ENCODE measurements at places on chromosomes 5 and 9. TPM values are rescaled to one million over a fixed set of nuclear protein-coding genes. Genes with fewer than 3 reads are reported as not detected.

DNA sequence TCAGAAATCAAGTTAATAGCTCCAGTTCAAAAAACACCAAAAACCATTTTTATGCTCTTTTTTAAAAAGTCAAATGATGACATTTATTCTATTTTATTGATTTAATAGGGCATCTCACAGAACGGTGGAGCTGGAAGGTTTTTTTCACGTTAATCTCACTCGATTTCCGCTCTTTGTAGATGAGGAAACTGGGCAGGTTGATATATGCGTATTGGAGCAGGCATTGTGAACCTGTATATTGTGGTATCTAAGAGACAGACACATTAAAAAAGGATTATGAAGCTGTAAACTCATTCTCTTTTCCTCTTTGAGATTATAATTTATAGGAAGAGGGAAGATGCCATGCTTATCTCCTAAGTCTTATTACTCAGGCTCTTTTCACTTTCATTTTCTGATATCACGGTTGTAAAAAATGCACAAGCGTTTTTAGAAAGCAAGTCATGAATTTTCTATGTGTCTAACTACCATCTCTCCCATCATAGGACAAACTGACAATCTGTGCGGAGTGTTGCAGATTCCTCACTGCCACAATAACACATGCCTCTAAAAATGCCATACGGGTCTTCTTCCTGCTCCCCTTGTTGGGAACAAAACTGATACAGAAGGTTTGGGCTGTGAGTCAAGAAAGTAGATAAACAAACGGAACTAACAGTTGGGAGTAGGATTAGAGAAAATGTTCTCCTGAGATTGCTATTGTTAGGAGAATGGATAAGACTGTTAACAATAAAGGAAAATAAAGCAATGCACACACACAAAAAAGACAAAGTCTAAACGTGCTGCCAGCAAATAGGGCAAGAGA is 1997.7 kb downstream of the MAT2B start:
- DNase-seq, result no peak

- peak; percentile 77 for DNase-seq
Observed at GRCh38 chr5:134511796-134512660, 13.4 kb upstream of the JADE2 start.

Gene ZNF462
- total RNA-seq, result 41.6 TPM

Gene CARD6
- 1.9 TPM for total RNA-seq

GRCh38 chr9:112075009-112075378 is 100.1 kb downstream of the SUSD1 start:
- DNase-seq, result no peak

DNA sequence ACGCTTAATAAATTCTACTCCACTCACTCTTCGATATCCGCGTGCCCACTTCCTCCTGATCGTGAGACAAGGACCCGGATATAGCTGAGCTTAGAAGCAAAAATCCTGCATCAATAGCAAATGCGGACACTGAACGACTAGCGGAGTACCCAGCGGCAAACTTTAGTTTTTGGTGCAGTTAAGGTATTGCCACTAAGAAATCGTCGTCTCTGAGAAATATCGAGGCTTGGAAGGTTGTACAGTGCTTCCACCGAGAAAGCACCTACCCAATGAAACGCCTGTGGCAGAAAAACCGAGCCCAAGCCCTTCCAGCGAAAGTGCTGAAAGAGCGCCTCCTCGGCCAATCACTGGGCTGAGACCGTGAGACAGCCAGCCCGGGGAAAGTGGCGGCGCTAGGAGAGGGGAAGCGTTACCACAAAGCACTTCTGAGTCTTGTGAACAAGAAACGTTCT is 32.2 kb downstream of the ANXA2R start:
- DNase-seq, result peak; percentile 79

Gene PAPPA
- total RNA-seq, result 1.6 TPM

Gene PFN3
- not detected for total RNA-seq

- DNase-seq, result no peak
Observed at GRCh38 chr5:143842920-143843319, 31.0 kb downstream of the HMHB1 start.

GRCh38 chr5:52996979-52997378 is 7.8 kb downstream of the ITGA2 start:
- no peak for DNase-seq

DNA sequence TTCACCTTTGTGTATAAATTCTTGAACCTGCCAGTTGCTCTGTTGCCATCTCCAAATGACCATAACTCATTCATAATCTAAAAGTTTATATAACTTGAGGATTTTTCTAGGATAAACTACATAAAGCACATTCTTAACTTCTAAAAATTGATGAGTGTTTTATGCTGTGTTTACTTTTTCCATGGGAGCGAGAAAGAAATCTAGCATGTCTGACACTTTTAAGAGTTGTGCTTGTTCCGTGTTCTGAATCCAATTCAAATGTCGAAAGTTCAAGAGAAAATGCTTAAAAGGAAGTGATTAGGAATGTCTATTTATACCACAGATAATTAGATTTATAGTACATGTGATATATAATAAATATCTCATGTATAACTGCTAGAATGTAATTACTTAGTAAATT is 154.4 kb downstream of the DEPDC1B start:
- no peak for DNase-seq

DNA sequence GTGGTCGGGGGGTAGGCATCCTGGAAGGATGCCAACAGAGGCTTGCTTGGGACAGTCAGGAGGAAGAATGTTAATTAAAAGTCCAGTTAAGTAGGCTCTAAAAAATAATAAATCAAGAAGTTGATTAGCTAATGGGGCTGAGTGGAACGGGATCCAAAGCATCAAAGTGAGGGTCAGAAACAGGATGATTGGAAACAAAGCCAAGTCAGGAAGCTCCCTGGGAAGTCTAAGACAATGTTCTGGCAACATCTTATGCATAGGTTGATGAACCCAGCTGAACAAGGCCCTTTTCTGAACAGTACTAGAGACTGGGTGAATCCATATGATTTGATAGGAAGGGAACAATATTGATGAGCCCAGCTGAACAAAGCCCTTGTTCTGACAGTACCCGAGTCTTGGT is 50.2 kb upstream of the STARD4 start:
- DNase-seq, result no peak

GRCh38 chr5:155125551-155126095 is 112.1 kb downstream of the KIF4B start:
- DNase-seq, result no peak

DNA sequence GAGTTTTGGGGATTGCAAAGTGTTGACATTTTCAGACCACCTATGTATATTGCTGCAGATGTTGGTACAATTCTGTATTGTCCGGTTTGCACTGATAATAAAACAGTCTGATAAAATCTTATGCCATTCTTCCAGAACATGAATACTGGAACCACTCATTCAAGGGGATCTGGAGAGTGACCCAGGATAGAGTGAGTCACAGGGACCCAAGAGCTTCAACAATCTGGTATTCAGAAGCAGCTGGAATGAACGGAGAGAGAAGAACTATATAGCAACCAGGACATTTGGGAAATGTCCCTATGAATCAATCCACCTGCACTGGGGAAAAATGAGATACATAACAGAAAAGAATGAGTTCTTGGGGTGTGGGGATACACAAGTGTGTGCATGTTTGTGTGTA is 73.3 kb downstream of the SH3TC2 start:
- no peak for DNase-seq

Gene SEMA5A
- total RNA-seq, result 33.8 TPM

GRCh38 chr9:1957856-1958255 is 57.3 kb upstream of the SMARCA2 start:
- DNase-seq, result no peak

GRCh38 chr9:16309082-16309468 is 561.4 kb downstream of the BNC2 start:
- no peak for DNase-seq

- DNase-seq, result no peak
Observed at GRCh38 chr5:67085616-67086015, 111.0 kb downstream of the CD180 start.

Gene LECT2
- not detected for total RNA-seq

Gene FOXD4
- total RNA-seq, result 0.39 TPM

DNA sequence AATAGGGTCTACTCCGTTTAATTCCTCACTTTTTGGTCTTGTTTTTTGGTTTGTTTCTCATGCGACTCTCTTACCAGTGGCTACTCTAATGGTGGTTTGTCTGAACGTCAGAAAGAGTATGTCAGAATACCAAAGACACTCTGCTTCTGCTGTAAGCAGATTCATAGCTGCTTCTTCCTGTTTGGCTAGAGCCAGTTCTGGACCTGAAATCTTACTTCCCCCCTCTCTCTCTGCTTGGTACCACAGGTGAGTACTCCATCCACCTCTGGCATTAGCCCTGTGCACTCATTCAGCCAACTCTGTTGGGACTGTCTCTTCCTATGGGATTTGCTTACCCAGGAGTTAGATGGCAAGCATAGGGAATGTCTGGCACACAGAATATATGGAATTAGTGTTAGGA is 6.6 kb downstream of the ZCCHC7 start:
- no peak for DNase-seq

DNA sequence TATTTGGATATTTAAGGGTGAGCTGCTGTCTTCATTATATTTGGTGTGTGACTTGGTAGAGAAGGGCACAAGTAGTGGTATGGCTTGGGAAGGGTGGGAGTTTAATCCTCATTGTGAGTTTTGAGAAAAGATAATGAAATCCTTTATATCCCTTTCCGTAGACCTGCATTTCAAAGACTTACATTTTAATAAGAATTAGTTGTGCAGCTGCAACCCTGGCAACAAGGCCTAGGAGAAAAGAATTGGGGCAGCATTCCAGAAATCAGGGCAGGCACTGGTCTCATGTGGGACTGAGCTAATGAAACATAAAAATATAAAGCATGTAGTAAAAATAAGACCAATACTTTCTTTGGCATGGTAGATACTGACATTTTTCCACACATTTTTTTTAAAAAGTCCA is 60.5 kb downstream of the CDC42SE2 start:
- DNase-seq, result no peak

Gene SH3TC2
- 0.47 TPM for total RNA-seq

Gene C9orf78
- total RNA-seq, result 34.6 TPM

DNA sequence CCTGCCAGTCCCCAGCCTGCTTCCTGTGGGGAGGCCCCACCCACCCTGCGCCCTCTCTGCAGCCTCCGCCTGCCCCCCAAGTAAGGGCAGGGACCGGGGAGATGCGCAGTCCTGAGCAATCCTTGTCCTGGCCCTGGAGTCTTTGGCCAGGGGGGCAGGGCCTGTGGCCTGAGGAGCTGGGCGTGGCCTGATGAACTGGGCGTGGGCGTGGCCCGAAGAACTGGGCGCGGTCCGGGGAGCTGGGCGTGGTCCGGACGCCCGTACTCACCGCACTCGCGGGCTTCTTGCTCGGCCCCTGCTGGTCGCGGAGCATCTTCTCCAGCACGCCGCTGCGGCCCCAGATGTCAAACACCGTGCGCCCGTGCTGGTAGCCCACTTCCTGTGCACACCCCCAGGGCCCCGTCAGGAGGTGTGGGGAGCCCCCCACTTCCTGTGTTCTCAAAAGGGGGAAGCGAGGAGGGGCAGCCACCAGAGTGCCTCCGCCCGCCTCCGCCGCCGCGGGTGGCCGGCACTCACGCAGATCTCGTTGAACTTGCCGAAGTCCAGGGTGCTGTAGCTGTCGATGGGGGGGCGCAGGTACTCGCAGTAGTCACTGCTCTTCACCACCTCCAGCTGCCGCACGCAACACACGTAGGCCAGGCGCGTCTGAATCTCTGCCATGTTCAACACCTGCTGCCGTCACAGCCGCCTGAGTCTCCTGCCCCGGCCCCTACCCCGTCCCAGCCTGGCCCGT is 2.7 kb upstream of the NSMF start:
- DNase-seq, result peak; percentile 74

GRCh38 chr5:88889189-88890069 is 6.4 kb upstream of the MEF2C start:
- peak; percentile 56 for DNase-seq

- no peak for DNase-seq
Observed at GRCh38 chr5:123605822-123606221, 93.8 kb downstream of the CSNK1G3 start.

Gene UHRF2
- 29.1 TPM for total RNA-seq

- DNase-seq, result no peak
Observed at GRCh38 chr5:83227611-83228010, 150.3 kb downstream of the XRCC4 start.

DNA sequence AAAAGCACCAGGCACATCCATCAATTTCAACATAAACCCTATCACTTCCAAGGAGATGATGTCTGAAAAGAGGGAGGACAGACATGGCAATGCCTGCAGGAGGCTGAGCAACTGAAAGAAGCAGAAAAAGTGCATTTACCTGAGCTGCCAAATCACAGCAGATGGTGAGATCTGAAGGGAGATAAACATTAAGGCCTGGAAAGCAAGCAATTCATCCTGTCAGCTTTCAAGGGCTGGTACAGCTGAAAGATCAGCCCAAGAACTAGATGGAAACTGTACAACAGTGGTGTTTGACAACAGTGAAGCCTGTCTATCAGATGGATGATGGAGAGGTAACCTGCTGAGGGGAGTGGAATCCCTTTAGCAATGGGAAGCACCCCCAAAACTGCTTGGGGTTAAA is 433.2 kb upstream of the ZNF608 start:
- no peak for DNase-seq

- no peak for DNase-seq
Observed at GRCh38 chr5:171149772-171150171, 159.3 kb upstream of the TLX3 start.
